ENCODE measurements at places on chromosomes 2 and 18.

DNA sequence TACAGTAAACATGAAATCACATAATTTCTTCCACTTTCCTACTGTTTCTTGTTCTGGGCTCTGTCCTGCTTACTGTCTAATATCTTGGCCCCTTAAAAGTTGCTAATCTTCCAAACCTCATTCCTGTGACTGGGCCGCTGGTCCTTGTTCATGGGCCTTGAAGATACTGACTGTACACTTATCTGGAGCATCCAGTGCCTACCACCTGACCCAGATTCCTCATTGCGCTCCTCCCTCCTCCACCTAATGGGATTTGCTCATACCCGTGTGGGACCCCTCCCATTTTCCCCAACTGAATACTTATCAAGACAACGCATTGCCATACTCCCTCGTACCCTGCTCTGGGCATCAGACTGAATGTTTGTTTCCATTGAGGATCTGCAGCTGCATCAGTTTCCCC is 6.1 kb upstream of the IL37 start:
- no peak for DNase-seq
- no peak overlapping the region for H3K27ac ChIP-seq
- no peaks in the 10 kb centered on the region for H3K27me3 ChIP-seq
- H3K4me3 ChIP-seq: no peak overlapping the region
- H3K4me1 ChIP-seq: no peaks in the 10 kb centered on the region

- no peaks in the 10 kb centered on the region for H3K4me1 ChIP-seq
- H3K4me3 ChIP-seq: no peak overlapping the region
- no peaks in the 10 kb centered on the region for H3K27me3 ChIP-seq
Observed at GRCh38 chr2:84427235-84428138, 31.6 kb downstream of the SUCLG1 start.

GRCh38 chr2:9112079-9112721 is 94.4 kb upstream of the ASAP2 start:
- no peak for DNase-seq
- no peaks in the 10 kb centered on the region for H3K4me1 ChIP-seq
- no peak overlapping the region for H3K4me3 ChIP-seq

GRCh38 chr2:137881711-137882110 is 82.6 kb upstream of the HNMT start:
- H3K4me1 ChIP-seq: no peaks in the 10 kb centered on the region
- no peaks in the 10 kb centered on the region for H3K36me3 ChIP-seq
- DNase-seq: no peak
- no peak overlapping the region for H3K4me3 ChIP-seq

DNA sequence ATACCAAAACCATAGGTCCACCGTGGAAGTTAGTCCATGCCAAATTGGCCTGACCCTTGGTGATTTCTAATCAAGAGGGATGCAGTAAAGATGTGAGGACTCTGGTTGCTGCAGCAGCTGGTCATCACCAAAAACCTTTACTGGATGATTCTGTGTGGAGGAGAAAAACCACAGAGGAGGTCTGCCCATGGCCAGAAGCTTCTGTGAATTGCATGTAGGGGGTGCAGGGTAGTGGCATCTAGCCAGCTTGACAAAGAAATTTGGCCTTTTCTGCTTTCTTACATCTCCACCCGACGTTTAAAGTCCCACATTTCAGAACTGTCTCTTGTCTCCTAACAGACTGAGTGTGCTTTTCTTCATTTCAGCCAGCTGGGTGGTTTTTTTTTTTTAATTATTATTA is 180.0 kb downstream of the TPGS2 start:
- no peaks in the 10 kb centered on the region for H3K27me3 ChIP-seq
- no peak overlapping the region for H3K4me3 ChIP-seq
- DNase-seq: no peak
- H3K4me1 ChIP-seq: no peaks in the 10 kb centered on the region

Data from breast epithelium (tissue), 4 donors.